ENCODE measurements at places on chromosomes 2 and 18. TPM values are rescaled to one million over a fixed set of nuclear protein-coding genes. Genes with fewer than 3 reads are reported as not detected.

ALK gene
- total RNA-seq = 4.6 TPM

FBXO11 gene
- total RNA-seq = 51.1 TPM

NYAP2 gene
- total RNA-seq = 0.58 TPM

CFAP210 gene
- total RNA-seq = 1.7 TPM

PJVK gene
- total RNA-seq = 6.5 TPM

POTEC gene
- not detected for total RNA-seq
